Stimulated activated CD4-positive, alpha-beta T cell treated with anti-CD3 and anti-CD28 coated beads, Interleukin-12 subunit alpha, Interleukin-12 subunit beta, amount 100 ng/mL, for 48 hours (primary cell): ENCODE measurements at places on chromosomes 1 and 21.

GRCh38 chr1:89971600-89971999 lies 23.3 kb upstream of the ZNF326 start:
- DNase-seq: no peak

DNA sequence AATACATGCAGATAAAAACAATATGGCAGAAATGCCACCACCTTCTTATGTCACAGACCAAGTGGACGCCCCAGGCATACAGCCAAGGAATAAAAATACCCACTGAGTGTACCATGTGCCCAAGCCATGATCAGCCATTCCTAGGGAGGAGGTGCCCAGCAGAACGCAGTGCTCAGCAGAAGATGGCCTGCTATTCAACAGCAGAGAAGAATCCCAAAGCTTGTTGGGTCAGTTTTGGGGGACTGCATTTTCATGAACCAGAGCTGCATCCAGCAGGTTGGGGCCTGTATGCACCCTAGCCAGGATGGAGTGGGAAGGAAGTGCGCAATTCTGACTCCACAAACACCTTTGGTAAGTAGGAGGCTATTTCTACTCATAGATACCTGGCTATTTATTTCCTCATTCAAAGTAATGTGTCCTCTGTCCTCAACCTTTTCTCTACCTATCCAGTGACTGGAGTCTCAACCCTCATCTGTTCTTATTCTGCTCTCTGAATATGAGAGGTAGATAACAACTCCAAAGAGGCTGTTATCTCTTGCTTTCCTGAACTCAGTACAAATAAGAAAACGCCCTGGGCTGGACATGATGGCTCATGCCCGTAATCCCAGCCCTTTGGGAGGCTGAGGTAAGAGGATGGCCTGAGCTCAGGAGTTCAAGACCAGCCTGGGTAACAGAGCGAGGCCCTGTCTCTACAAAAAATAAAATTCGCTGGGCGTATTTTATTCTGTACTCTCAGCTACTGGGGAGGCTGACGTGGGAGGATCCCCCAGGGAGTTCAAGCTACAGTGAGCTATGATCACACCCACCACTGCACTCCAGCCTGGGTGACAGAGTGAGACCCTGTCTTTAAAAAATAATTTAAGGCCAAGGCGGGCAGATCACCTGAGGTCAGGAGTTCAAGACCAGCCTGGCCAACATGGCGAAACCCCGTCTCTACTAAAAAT lies 2.5 kb upstream of the PLEKHM2 start:
- no peak for DNase-seq

DNA sequence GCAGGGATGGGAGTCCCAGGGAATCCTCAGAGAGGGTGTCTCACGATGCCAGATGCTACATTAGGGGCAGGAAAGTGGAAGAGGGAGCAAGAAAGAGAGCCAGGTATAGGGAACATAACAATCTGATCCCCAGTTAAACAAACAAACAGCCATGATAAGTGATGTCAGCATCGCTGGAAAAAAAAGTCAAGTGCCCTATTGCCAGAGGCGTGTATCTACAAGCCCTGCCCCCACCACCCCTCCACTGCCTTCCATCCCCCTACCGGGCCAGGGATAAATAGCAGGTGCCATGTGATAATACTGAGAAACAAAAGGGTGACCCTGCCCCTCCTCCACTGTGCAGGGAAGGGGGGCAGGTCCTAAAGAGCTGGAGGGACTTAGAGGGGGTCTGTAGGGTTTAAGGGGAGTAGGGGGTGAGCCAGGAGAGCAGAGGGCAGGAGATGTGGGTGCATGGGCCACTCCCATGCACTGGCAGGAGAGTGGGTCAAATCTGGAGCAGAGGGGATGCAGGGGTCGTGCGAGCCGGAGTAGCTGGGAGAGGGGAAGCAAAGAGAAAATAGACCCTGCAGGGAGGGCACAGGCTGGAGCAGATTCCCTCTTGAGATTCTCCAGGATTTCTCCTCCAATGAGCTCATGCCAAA lies 3.4 kb downstream of the SLC26A9 start:
- no peak for DNase-seq

- no peak for DNase-seq
Measured at GRCh38 chr1:44068442-44068921, 37.2 kb upstream of the SLC6A9 start.

GRCh38 chr1:165841582-165842017 lies 14.2 kb downstream of the UCK2 start:
- no peak for DNase-seq

GRCh38 chr1:88973520-88974137 lies 18.8 kb downstream of the KYAT3 start:
- no peak for DNase-seq

DNA sequence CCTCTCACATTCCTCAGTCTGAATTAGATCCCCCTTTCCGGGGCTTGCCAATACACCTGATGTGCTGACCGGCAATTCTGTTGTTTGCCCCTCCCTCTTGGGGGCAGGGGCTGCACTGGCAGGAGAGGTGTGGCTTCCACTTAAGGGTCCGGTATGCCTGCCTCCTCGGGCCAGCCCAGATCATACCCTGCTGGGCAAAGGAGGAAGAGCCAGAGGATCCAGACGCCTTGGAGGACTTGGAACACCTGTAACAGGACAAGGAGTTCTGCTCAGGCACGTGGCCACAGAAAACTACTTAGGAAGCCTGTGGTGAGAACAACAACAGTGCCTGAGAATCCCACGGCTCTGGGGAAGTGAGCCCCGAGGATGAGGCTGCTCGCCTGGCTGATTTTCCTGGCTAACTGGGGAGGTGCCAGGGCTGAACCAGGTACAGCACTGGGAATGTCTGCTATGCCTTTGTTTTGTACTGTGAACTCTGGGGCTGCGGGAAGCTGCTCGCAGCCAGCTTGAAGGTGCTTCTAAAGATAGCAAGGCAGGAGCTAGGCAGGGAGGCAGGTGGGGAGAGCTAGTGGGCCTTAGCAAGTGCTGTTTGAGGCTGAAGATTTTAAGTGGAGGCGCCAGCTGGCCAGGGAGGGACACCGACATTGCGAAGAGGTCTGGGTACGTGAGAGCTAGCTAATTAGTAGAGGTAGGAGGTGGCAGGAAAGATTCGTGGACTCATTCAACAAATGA lies at the start of gene SMPDL3B:
Gene SMPDL3B, plus strand, starts transcription at position 183 of the 732 bp plus-strand sequence. Its CDS starts 184 bp downstream, at position 367.
- no peak for DNase-seq

- DNase-seq: no peak
Measured at GRCh38 chr1:232389744-232390143, 240.2 kb downstream of the SIPA1L2 start.

DNA sequence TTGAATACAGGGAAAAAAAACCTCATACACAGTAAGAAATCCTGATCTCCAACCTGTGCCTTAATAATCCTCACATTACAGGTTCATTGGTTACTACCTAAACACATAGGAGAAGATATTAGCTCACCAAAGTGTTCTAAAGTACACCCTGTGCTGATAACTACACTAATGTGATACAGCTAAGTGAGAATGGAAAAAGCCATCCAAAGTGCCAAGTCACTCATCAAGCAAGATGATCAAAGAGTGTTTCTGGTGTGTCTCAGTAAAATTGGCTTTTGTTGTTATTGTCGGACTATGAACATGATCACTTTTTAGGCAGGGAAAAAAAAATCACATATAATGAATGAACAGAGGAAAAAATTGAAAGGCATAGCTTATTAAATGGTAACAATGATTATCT lies 31.4 kb downstream of the EPS15 start:
- no peak for DNase-seq

DNA sequence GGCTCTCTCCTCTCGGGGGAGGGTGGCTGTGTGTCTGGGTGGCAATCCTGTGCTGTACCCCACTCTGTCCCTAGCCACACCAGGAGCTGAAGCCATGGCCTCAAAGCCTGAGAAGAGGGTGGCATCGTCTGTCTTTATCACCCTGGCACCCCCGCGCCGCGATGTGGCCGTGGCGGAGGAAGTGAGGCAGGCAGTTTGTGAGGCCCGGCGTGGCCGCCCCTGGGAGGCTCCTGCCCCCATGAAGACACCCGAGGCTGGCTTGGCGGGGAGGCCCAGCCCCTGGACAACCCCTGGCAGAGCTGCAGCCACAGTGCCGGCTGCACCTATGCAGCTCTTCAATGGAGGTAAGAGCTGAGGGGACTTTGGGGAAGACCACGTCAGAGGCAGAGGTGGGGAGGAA lies 6.3 kb downstream of the FBLIM1 start:
- DNase-seq: no peak
